Ascending aorta (tissue), 2 donors: ENCODE measurements at places on chromosomes 6 and 20.

GRCh38 chr20:61046721-61047351, 205.2 kb upstream of the CDH4 start:
- no peak for DNase-seq

GRCh38 chr6:1825926-1826325, 216.2 kb downstream of the FOXC1 start:
- DNase-seq = no peak

- no peak for DNase-seq
Observed at GRCh38 chr6:48423640-48424365, 312.8 kb upstream of the PTCHD4 start.

DNA sequence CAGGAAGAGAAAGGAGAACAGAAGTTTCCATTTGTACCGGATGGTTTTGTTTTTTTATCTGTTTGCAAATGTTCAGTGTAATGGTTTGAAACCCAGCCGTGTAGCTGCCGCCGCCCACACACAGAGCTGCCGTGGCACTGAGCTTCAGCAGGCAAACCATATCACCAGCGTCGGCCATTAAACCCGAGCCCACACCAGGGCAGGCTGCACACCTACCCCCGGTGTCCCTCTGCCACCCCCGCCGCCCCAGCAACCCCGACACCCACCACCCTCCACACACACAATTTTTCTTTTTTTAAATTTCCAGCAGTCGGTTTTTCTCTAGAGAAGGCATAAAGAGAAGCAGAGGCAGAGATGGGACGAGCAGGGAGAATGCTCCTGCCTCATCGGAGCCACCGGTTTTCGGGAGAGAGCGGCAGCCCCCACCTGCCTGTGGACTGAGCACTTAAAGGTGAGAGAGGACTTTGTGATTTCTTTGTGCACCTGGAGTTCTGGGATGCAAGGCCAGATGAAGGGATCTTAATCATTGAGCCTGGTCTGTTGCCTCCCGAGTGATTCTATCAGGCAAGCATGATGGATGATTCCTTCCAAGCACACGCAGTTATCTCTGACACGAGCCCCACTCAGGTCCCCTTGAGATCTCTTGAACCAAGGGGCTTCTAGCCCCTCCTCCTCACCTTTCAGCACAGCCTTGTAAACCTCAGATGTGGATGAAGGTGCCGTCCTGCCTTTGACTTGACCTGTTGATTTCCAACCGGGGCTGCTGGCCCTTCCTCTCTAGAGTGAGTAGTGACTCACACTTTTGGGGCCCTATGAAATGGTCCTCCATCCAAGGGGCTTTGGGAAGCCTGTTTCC, 17.5 kb upstream of the ZNF831 start:
- DNase-seq = no peak

GRCh38 chr6:125196613-125197012, 43.0 kb downstream of the TPD52L1 start:
- no peak for DNase-seq

- no peak for DNase-seq
Observed at GRCh38 chr6:42963855-42964605, 3.5 kb downstream of the GNMT start.

- DNase-seq = no peak
Observed at GRCh38 chr20:58494923-58495622, 20.1 kb downstream of the APCDD1L start.

DNA sequence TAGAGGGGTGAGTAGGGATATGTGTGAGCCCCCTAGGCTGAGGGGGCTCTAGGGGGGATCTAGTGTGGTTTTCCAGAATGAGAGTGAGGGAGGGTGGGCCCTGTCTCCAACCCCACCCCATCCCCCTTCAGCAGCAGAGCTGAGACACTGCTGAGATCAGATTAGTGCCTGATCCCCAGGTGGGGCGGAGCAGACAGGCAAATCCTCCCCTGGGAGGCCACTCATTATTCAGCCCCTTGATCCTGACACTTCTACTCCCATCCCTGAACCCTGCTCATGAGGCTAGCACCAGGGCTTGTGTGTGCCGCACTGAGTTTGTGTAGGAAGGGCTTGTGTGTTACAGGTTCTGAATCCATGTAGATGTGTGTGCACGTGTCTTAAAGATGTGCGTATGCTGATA, 42.5 kb downstream of the SPDEF start:
- no peak for DNase-seq

GRCh38 chr20:844473-845225, 11.1 kb downstream of the FAM110A start:
- peak; percentile 92 for DNase-seq

- no peak for DNase-seq
Observed at GRCh38 chr6:112899541-112899940, 552.4 kb downstream of the RFPL4B start.

- DNase-seq = no peak
Observed at GRCh38 chr6:14077193-14077867, 40.2 kb upstream of the CD83 start.
